GM23338 (cell line): ENCODE measurements at places on chromosomes 11 and 22. TPM values are rescaled to one million over a fixed set of nuclear protein-coding genes. Genes with fewer than 3 reads are reported as not detected.

- H3K27me3 ChIP-seq = peaks cover 13% of the 10 kb centered on the region; the same call in 1 of the 2 replicates
- H3K27ac ChIP-seq = no peak overlapping the region
- no peak overlapping the region for H3K4me3 ChIP-seq
- peaks cover 48% of the 10 kb centered on the region for H3K4me1 ChIP-seq
- DNase-seq = no peak
Measured at GRCh38 chr22:42301742-42302102, 31.3 kb upstream of the TCF20 start.

The NAALADL1 gene
- total RNA-seq = 11.0 and 13.7 TPM in 2 replicates

GRCh38 chr11:99268886-99269285 is 248.1 kb downstream of the CNTN5 start:
- H3K36me3 ChIP-seq = no peaks in the 10 kb centered on the region
- no peak overlapping the region for H3K27ac ChIP-seq
- no peaks in the 10 kb centered on the region for H3K27me3 ChIP-seq
- no peaks in the 10 kb centered on the region for H3K4me1 ChIP-seq

DNA sequence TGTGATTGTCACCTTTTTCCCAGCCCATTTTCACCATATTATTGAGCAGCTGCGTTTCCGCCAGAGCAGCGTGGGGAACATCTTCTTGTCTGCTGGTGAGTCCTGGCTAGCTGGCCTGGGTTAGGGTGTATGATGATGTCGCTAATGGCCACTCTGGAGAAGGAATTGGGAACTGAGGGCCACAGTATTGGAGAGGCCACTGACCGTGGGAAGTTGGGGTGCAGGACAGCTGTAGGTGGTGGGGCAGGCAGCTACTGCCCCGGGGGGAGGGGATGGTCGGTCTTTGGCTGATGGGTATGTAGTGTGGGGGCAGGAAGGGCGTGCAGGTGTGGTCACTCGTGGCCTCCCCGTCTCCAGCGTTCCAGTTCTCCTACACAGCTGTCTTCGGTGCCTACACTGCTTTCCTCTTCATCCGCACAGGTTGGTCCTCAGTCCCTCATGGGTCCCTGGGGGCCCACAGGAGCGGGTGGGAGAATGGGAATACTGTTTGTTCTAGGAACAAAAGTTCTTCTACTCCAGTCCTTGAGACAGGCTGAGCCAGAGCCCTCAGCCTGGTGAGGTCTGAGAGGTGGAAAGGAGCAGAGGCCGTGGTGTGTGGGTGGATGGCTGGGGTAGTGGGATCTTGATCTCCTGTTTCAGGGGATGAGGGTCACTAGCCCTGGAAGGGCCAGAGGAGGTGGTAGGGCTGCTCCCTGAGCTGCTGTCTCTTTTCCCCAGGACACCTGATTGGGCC is 2.1 kb downstream of the RCE1 start:
- H3K4me3 ChIP-seq = no peak overlapping the region
- peaks cover 9% of the 10 kb centered on the region for H3K4me1 ChIP-seq
- no peak overlapping the region for H3K27ac ChIP-seq
- H3K36me3 ChIP-seq = no peaks in the 10 kb centered on the region; the same call in 1 of the 2 replicates

- H3K4me3 ChIP-seq = no peak overlapping the region
- no peak overlapping the region for H3K27ac ChIP-seq
- H3K36me3 ChIP-seq = no peaks in the 10 kb centered on the region
- H3K27me3 ChIP-seq = no peaks in the 10 kb centered on the region
- DNase-seq = peak; percentile 15
Measured at GRCh38 chr11:108111126-108111525, 10.2 kb upstream of the ACAT1 start.

DNA sequence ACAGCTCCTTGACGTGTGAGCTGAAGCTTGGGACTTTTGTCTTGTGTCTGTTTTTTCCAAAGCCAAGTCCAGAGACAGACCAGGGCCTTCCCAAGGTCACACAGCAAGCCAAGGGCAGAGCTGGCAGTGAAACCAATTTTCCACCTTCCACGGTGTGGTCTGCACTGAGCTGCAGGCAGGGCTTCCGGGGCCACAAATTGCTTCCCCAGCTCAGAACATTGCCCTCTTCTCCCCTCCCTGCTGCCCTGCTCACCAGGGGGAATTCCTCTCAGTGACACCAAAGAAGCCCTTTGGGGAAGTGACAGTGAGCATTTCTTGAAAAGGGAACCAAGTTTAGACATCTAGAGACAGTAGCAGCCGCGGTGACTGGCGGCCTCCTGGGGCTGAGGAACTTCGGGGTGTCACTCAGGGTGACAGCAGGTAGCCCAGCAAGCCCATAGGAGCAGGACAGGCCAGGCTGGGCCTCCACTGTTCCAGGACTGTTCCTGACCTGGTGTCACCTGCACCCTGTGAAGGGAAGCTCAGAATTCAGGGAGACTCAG is 9.2 kb downstream of the FXYD2 start:
- H3K4me1 ChIP-seq = peaks cover 13% of the 10 kb centered on the region; the same call in 1 of the 2 replicates
- no peak for DNase-seq
- H3K27ac ChIP-seq = no peak overlapping the region

DNA sequence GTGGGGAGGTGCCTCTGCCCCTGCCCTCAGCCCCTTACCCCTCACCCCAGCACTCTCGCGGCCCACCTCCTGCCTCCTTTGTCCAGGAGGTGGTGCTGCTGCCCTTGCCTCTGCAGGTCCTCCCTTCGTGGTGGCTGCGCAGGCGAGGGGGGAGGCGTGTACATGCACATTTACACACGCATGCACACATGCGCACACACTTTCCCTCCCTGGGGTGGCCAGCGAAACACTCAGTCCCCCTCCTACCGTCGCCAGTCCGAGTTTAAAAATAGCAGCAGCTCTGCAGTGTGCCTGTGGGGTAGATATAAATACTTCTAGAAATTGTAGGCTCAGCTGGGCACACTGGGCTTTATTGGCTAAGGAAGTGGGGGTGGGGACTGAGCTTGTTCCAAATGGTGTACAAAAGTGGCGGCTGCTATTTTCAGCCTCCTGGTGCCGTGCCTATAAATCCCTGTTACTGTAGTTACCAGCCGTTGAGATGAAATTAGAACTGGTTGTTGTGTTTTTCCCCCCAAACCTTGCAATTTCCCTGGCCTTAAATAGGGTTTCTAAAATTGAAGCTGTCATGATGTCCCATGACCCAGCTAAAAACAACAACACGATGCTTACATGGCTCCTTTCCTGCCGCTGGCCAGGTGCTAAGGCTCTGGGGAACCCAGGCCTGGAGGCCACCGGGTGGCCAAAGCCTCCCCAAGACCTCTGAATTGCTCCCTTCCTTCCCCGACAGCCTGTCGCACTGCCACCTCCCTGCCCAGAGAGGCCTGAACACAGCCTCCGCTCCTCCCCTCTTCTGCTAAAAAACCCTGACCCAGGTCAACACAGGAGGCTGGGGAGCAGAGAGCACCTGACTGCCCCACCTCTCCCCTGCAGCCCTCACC is 12.4 kb downstream of the PICK1 start:
- no peak overlapping the region for H3K27ac ChIP-seq
- H3K4me3 ChIP-seq = no peak overlapping the region
- peak; percentile 58 for DNase-seq
- no peaks in the 10 kb centered on the region for H3K36me3 ChIP-seq
- H3K27me3 ChIP-seq = no peaks in the 10 kb centered on the region
- 0 out of 2 replicates have a peak, but pooled peaks cover 3% of the 10 kb centered on the region for H3K4me1 ChIP-seq

- H3K4me1 ChIP-seq = peaks cover 48% of the 10 kb centered on the region
- no peaks in the 10 kb centered on the region for H3K36me3 ChIP-seq
- H3K27me3 ChIP-seq = no peaks in the 10 kb centered on the region
- DNase-seq = no peak
- H3K27ac ChIP-seq = no peak overlapping the region
- no peak overlapping the region for H3K4me3 ChIP-seq
Measured at GRCh38 chr22:33807470-33807869, 112.8 kb downstream of the LARGE1 start.

DNA sequence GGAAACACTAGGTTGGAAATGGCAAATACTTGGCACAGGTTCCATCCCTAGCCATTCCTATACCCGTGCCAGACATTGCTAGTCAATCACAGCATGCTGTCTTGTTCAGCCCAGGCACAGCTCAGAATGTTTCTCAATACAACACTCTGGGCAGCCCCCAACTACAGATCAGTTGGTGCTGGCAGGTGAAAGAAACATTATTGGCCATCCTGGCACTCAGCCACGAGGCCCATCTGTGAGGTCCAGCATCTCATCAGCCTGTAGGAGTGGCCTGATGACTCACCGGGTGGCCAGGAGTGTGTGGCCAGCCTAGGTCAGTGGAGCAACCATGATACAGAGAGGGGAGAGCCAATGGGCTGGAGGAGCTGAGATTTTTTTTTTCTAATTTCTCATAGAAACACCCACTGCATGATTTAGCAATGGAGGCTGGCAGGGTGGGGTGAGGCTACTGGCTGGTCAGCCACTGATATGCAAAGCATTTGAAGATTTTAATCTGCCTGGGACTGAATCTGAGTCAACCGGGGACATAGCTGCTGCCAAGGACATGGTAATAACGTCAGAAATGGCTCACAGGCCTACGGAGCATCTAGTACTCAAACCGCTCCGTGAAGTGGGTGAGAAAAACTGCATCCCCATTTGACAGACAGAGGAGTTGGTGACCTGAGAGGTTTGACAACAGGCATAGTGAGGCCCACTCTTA is 5.4 kb downstream of the MYO18B start:
- no peaks in the 10 kb centered on the region for H3K27me3 ChIP-seq
- H3K4me3 ChIP-seq = no peak overlapping the region
- no peak overlapping the region for H3K27ac ChIP-seq

- no peak within 1 kb of the TSS for H3K27ac ChIP-seq
- no peaks in the 10 kb centered on the region for H3K36me3 ChIP-seq
- H3K27me3 ChIP-seq = no peaks in the 10 kb centered on the region
- DNase-seq = peak; percentile 86
Measured at GRCh38 chr11:394034-394857, at the start of gene PKP3. TSS of gene PKP3 (plus strand) at chr11:394209. CDS start at chr11:394293, 84 bp downstream.

The GRAMD1B gene
- total RNA-seq = 20.0 and 24.3 TPM in 2 replicates

The TTLL1 gene
- total RNA-seq = 3.5 and 5.5 TPM in 2 replicates

- no peak for DNase-seq
- H3K4me3 ChIP-seq = no peak overlapping the region
- H3K36me3 ChIP-seq = no peaks in the 10 kb centered on the region
- no peak overlapping the region for H3K27ac ChIP-seq
Measured at GRCh38 chr11:117921456-117921855, 7.7 kb downstream of the TMPRSS13 start.

- H3K36me3 ChIP-seq = no peaks in the 10 kb centered on the region
- H3K4me1 ChIP-seq = no peaks in the 10 kb centered on the region
- no peak for DNase-seq
- H3K27ac ChIP-seq = no peak overlapping the region
Measured at GRCh38 chr11:128190312-128190711, 397.0 kb downstream of the ETS1 start.

GRCh38 chr11:43944761-43945311 is 2.4 kb downstream of the C11orf96 start:
- DNase-seq = peak; percentile 78
- H3K4me1 ChIP-seq = peaks cover 12% of the 10 kb centered on the region; the same call in 1 of the 2 replicates
- no peak overlapping the region for H3K27ac ChIP-seq
- H3K27me3 ChIP-seq = peaks cover 60% of the 10 kb centered on the region
- peak overlapping the region; percentile 66 for H3K4me3 ChIP-seq
- no peaks in the 10 kb centered on the region for H3K36me3 ChIP-seq

- H3K27ac ChIP-seq = no peak overlapping the region
- no peaks in the 10 kb centered on the region for H3K27me3 ChIP-seq
- H3K36me3 ChIP-seq = no peaks in the 10 kb centered on the region
- H3K4me3 ChIP-seq = no peak overlapping the region
Measured at GRCh38 chr11:111119751-111120150, 125.8 kb upstream of the POU2AF2 start.

- DNase-seq = no peak
- H3K27ac ChIP-seq = no peak overlapping the region
- H3K27me3 ChIP-seq = no peaks in the 10 kb centered on the region
- H3K4me3 ChIP-seq = no peak overlapping the region
- H3K36me3 ChIP-seq = no peaks in the 10 kb centered on the region
- peaks cover 17% of the 10 kb centered on the region for H3K4me1 ChIP-seq
Measured at GRCh38 chr11:126630893-126631798, 275.7 kb downstream of the ST3GAL4 start.
